ENCODE measurements at places on chromosomes 4 and X.

DNA sequence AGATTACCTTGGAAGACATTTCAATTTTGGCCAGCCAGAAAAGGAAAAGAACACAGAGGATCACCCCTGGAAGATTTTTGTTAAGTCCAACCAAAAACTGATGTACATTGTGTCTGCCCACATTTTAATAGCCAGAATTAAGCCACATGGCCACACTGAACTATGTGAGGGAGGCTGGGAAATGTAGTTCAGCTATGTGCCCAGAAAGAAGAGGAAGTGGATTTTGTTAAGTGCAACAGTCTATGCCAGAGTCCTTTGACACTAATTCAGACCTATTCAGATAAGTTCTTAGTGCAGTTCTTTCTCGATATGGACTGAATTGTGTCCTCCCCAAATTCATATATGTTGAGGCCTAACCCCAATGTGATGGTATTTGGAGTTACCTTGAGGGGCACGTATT lies 18.4 kb downstream of the PRPS1 start:
- DNase-seq = no peak

DNA sequence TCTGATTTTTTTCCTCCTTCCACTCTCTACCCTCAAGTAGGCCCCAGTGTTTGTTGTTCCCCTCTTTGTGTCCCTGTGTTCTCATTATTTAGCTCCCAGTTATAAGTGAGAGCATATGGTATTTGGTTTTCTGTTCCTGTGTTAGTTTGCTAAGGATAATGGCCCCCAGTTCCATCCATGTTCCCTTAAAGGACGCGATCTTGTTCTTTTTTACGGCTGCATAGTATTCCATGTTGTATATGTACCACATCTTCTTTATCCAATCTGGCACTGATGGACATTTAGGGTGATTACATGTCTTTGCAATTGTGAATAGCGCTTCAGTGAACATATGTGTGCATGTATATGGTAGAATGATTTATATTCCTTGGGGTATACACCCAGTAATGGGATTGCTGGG lies 54.5 kb upstream of the BTC start:
- no peak for DNase-seq

GRCh38 chrX:103806862-103807474 lies 25.1 kb downstream of the RAB9B start:
- DNase-seq = no peak

DNA sequence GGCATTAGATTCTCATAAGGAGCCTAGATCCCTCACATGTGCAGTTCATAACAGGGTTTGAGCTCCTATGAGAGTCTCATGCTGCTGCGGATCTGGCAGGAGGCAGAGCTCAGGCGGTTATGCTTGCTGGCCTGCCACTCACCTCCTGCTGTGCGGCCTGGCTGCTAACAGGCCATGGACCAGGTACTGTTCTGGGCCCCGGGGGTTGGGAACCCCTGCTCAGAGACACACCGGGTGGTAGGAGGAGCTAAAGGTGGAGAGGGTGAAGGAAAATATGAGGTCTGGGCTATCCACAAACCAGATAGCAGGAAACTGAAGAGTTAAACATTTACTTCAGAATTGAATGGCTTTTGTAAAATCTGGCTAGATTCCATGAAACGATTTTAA lies 5.9 kb upstream of the F11 start:
- no peak for DNase-seq

Data from activated CD4-positive, alpha-beta T cell treated with anti-CD3 and anti-CD28 coated beads, Interleukin-2, amount 10 ng/mL, durations not matched to agents 7 days and 5 days (primary cell).